ENCODE measurements at places on chromosomes 6 and 20.

DNA sequence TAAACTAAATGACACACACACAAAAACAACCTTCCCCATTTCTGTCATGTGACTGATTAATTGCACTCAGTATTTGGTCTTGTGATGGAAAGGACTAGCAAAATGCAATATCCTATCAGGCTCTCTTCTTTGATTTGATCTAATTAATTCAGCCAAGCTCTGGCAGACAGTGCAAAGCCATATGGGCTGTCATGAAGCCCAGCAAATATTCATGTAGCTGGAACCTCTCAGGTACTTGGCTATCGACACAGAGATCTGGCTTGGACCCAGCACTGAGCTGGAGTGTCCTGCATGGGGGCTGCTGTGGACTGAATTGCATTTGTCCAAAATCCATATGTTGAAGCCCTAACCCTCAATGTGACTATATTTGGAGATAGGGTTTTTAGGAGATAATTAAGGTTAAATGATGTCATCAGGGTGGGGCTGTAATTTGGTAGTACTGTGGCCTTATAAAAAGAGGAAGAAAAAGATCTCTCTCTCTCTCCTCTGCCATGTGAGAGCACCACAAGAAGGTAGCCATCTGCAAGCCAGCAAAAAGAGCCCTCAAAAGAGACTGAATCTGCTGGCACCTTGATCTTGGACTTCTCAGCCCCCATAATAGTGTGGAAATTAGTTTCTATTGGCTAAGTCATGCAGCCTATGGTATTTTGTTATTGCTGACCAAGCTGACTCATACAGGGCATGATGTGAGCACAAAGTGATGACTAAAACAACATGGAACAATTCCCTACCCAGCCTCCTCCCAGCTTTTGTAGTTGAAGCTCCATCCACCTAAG is 77.1 kb downstream of the STMND1 start:
- peak; percentile 7 for DNase-seq

DNA sequence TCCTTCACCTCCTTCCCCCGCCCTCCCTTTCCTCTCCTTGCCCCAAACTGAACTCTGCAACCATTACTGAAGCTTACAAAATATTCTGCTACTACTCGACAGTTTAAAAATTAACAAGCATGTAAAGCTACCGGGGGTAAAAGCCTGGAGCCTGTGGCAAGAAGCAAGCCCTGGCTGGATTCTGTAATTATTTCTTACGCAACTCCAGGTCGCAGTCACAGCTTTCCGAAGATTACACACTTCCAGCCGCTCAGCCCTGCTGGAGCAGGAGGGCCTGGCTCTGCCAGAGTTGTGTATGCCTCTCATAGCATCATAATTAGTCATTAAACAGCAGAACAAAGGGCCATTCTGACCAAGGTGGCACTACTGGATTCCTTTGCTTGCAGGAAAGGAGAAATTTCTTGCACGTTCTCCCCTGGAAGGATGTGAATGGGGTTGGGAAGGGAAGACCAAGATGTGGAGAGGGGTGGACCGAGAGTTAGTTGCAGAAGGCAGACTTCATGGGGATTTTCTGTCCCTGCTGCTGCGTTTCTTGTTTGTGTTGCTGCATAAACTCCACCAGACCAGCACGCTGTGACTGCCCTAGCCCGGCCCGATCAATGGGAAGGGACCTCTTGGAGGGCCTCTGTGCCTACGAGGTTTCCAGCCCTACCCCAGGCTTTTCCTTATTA is 23.6 kb downstream of the FOXQ1 start:
- peak; percentile 87 for DNase-seq

GRCh38 chr6:30748851-30749540 is 4.6 kb upstream of the IER3 start:
- no peak for DNase-seq

- DNase-seq: peak; percentile 15
Measured at GRCh38 chr20:2261046-2261485, 34.7 kb upstream of the TGM3 start.

- no peak for DNase-seq
Measured at GRCh38 chr6:168252267-168252666, 67.3 kb downstream of the DACT2 start.

DNA sequence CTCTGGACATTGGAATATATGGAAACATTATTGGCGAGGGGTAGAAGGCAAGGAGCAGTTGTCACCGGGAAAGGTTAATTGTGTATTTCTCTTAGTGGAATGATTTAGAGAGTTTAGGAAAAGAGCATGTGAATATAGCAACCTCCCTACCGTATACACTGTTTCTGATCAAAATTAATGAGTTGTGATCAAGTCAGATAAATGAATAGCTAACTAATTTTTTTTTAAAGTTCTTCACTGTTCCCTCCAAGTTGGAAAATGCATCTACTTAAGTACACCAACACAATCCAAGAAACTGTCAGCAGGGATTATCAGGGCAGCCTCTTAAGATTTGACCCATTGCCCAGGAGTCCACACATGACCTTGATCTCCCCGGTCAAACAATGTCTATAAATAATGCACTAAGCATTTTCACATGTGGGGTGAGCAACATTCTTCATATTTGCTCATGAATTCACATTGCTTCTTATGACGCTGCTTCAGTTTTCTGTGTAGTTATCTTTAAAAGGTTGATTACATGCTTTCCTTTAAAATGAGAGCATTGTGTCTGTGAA is 680.8 kb upstream of the NRSN1 start:
- DNase-seq: peak; percentile 48

GRCh38 chr6:148432462-148433195 is 90.0 kb downstream of the SASH1 start:
- DNase-seq: no peak

- DNase-seq: peak; percentile 97
Measured at GRCh38 chr6:122471107-122472021, at the start of gene SERINC1. Gene SERINC1, minus strand, starts transcription at chr6:122471807. Its CDS starts 70 bp downstream, at chr6:122471737.

DNA sequence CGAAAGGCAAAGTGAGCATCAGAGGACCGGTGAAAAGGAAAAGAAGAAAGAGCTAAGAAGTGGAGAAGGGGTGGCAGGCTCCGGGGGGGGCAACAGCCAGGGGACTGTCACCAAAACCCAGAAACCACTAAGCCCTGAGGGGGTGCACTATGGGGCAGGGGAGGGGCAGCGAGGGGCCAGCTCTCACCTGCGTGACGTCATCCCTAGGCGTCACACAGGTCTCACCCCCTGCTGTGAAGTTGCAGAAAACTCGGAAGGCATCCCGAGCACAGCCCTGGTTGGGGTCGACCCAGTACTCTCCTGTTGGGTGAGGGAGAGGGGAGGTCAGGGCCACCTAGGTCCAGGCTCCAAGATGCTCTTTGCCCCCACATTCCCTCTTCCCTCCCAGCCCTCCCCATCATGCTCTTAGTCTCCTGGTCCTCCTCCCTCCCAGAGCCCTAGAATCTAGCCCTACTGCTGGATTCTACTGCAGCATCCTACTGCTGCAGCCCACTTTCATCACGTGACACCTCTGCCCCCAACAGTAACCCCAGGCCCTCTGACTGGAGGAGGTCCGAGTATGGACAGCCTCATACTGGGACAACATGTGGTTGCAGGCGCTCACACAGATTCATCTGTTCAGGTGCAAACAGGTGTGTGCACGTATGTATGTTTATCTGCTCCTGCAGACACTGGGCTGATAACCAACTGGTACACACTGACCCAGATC is 27.4 kb downstream of the COL11A2 start:
- DNase-seq: no peak

- DNase-seq: no peak
Measured at GRCh38 chr6:38760097-38760496, 45.0 kb downstream of the DNAH8 start.

GRCh38 chr6:111788379-111789276 is 84.6 kb downstream of the FYN start:
- DNase-seq: no peak

GRCh38 chr20:13119583-13119982 is 101.5 kb upstream of the ISM1 start:
- DNase-seq: peak; percentile 74

DNA sequence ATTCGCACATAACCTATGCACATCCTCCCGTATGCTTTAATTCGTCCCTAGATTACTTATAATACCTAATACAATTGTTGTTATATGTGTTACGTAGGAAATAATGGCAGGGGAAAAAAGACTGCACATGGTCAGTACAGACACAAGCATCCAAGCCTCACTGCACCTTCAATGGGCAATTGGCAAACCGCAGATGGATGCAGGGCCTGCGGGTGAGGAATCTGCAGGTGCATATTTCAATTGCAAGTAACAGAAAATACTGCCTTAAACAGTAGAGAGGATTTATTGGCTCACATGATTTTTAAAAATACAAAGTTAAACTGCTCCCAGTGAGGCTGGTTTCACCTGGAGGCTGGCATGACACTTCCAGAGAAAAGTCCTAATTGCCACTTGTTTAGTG is 142.1 kb upstream of the MLN start:
- no peak for DNase-seq

- DNase-seq: no peak
Measured at GRCh38 chr20:17882065-17882833, 86.3 kb downstream of the SNX5 start.

- DNase-seq: no peak
Measured at GRCh38 chr6:168381726-168382458, 59.1 kb upstream of the SMOC2 start.

- DNase-seq: no peak
Measured at GRCh38 chr6:32551410-32551809, 21.3 kb upstream of the HLA-DRB5 start.

GRCh38 chr6:40550202-40551101 is 36.7 kb downstream of the LRFN2 start:
- peak; percentile 61 for DNase-seq

- peak; percentile 43 for DNase-seq
Measured at GRCh38 chr6:107612762-107613415, 123.0 kb downstream of the SOBP start.

DNA sequence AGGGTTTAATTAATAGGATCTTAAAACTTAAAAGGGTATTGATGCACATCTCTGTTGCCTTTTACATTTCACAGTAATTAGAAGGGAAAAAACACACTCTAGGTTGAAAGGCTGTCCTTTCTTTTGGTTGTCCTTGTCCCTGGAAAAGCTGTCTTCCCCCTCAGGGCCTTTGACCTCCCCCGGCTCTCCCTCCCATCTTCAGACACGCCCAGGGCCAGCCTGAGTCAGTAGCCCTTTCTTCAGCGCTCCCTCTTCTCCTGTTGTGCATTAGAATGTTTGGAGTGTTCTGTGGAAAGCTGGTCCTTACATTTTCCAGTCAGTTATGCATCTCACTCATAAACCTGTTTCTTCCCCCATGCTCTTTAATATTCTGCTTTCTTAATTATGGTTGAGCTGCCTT is 157.0 kb downstream of the MTHFD1L start:
- DNase-seq: no peak

DNA sequence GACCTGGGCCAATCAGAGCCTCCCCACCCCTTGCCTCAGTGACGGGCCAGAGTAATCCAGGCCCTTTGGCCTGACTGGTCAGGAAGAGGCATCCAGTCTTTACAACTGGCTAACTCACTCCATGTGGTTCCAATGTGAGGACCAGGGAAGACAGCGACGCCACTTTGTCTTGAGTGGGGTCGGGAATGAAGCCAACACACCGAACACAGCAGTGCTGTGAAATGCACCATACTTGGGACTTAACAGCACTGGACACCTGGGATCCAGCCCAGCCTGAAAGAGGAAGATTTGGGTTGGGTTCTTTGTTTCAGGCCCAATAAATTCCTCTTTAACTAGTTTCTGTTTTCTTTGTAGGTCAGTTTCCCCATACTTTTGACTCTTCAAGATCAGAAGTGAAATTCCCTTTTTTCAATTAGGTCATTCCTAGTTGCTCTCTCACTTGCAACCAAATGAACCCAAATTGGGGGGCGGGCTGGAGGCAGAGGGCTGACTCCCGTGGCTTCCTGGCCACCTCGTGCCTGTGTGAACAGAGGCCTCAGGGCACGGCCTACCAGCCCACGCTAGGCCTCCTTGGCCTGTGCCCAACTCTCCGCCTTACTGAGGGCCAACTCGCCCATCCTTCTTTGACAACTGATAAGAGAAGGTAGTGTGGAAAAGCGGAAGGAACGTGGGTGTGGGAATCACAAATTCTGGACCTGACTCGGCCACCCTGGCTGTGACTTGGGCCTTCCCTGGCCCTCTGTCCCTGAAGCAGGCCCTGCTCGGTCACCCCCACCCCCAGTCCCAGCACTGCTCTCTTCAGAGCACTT is 17.1 kb downstream of the SULF2 start:
- DNase-seq: no peak

DNA sequence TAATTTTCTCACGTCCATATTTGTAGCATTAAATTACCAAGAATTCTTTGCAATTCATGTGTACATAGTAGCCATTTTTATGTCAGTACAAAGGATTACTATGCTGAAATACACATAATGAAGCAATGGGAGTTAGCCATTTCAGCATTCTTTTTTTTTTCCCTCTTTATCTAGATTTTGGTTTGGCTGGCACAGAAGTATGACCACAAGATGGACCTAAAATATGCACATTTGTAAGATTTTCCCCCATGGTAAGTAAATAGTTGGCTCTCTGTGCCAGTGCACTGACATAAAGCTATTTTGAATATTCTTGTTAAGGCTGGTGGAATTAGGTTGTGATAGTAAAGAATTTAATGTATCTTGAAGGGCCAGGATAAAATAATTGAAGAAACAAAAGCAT is 486.1 kb upstream of the BTBD3 start:
- peak; percentile 90 for DNase-seq

DNA sequence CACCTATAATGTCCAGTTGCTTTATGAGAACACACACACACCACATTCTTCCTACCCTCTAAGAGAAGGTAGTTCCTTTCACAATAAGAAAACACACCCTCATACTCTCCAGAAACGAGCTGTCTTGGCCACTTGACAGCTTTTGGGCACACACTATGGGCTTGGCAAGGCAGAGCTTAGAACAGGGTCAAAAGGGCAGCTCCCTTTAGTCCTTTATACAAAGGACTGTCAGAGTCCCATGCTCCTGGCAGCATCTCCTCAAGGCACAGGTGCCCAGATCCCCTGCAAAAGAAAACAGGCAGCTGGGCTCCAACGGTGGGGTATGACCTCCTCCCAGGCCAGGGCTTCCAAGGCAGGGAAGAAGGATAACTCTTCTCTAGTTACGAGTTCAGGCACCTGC is 4.9 kb upstream of the LYRM2 start:
- no peak for DNase-seq

DNA sequence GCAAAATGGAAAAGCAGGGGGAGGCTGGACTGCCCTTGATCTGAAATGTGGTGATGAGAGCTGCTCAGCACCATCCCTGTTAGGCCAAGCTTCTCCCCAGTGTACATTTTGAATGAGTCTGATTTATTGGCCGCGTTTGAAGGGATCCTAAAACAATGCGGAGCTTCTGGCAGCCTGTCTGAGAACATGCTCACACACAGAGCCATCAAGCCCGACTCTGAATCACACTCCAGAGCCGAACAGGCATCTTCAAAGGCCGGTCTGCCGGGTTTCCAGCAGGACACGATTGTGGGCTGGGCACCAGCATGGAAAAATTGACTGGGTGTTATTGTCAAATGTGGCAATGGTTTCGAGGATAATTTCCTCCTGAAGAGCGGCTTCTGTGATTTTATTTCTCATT is 235.9 kb downstream of the TFAP2C start:
- no peak for DNase-seq

DNA sequence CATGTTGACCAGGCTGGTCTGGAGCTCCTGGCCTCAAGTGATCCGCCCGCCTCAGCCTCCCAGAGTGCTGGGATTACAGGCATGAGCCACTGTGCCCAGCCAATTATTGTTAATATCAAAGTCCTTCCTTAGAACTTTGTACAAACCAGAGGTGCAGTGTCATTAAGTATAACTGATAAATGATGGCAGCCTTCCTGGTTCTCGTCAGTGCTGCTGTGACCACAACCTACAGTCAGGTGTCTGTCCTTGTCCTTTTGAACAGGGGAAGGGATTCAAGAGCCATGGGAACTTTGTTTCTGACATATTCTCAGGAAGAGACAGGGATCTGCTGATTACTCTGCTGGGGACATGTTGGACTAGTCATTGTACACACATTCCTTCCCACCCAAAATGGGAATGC is 103.2 kb upstream of the TIAM2 start:
- no peak for DNase-seq

- DNase-seq: peak; percentile 19
Measured at GRCh38 chr6:70668499-70668812, 773 bp downstream of the SMAP1 start.

Measured in fibroblast of the aortic adventitia (primary cell).